Skeletal muscle cell (primary cell): ENCODE measurements at places on chromosomes 11 and 22.
A peak's percentile ranks its signal among the peaks of the same experiment; 100 is the strongest.

- DNase-seq: peak; percentile 55
Observed at GRCh38 chr11:128095466-128095981, 491.8 kb downstream of the ETS1 start.

DNA sequence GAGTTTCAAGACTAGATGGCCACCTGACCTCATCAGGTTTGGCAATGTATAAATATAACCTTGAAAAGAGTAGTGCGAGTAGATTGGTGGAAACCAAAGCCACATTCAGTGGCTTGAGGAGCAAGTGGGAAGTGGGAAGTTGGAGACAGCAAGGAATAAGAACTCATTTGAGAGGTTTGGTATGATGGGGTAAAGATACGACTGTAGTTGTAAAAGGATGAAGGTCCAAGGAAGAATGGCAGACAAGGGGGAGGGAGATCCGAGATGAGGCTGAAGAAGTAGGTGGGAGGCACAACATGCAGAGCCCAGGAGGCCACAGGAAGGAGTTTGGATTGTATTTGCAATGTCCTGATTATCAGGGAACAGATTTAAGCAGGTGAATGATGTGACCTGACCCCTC is 20.8 kb downstream of the RASSF10 start:
- no peak for DNase-seq

DNA sequence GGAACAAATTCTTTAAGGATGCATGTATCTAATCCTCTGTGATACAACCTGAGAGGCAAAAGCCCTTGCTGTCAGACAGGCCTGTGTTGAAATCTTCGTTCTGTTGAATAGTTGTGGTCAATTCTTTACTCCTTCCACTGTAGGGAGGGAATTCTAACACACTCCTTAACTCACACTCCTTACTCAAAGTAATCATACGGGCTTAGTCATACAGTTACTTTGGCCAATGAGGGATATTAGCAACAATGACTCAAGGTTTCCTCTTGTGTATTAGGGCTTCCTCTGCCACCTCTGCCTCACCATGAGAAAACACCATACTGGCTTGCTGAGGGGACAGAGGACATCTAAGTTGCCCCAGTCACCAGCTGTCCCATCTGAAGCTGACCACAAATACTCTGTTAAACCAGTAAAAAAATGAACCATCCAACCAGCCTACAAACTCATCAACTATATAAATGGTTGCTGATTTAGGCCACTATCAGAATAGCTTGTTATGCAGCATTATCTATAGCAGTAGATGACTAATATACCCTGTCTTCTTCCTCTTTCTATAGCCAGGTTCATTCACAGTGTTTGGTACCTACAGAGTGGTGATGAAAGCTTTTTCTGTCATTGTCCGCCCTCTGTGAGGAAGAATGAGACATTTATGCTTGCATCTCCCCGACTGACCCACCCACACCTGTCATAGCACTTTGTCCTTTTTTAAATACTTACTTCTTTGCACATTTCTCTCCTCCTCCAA is 322.8 kb upstream of the SYN3 start:
- peak; percentile 48 for DNase-seq

DNA sequence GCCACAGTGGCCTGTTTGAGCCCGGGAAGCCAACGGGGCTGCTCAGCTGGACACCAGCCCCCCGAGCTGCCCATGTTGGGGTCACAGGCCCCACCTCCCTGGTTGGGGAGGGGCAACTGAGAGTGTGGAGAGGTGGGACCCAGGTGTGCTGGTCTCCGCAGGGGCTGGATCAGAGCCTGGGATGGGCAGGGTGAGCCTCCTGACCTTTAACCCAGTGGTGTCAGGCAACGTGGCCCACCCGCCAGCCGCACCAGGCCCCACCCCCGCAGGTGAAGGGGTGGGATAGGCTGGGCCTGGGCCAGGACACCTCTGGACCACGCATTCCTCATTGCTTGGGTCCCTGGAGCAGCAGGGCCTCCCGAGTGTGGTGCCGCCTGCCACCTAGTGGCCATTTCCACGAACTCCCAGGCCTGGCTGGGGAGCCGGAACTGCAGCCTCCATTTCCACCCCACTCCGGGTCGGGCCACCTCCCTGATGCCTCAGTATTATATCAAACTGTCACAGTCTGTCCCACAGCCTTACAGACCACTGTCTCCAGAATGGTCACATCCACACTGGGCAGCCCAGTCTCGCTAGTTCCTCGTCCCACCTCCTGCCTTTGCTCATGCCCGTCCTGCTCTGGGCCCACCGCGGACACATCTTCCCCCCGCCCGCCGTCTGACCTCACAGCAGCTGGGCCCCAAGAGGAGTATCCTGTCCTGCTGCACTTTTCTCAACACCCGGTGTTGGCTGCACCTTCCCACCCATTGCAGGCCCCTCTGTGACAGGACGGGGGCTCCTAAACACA is 13.3 kb upstream of the PPP6R3 start:
- no peak for DNase-seq

GRCh38 chr11:30478923-30479322 is 107.2 kb downstream of the MPPED2 start:
- DNase-seq: no peak
